ENCODE measurements at places on chromosomes 6 and 20.
A peak's percentile ranks its signal among the peaks of the same experiment; 100 is the strongest.

GRCh38 chr20:11234608-11235007 lies 560.8 kb upstream of the JAG1 start:
- no peak for DNase-seq
- peak overlapping the region; percentile 67 for H3K27ac ChIP-seq
- H3K27me3 ChIP-seq = no peaks in the 10 kb centered on the region
- no peaks in the 10 kb centered on the region for H3K36me3 ChIP-seq
- peaks cover 25% of the 10 kb centered on the region for H3K4me1 ChIP-seq

- H3K27ac ChIP-seq = no peak overlapping the region
- no peak overlapping the region for H3K4me3 ChIP-seq
- no peak for DNase-seq
- no peaks in the 10 kb centered on the region for H3K27me3 ChIP-seq
- H3K4me1 ChIP-seq = no peaks in the 10 kb centered on the region
- no peaks in the 10 kb centered on the region for H3K36me3 ChIP-seq
These were observed 56.9 kb upstream of the TIAM2 start for GRCh38 chr6:154938221-154938580.

- H3K36me3 ChIP-seq = no peaks in the 10 kb centered on the region
- no peaks in the 10 kb centered on the region for H3K4me1 ChIP-seq
- no peak overlapping the region for H3K27ac ChIP-seq
- H3K27me3 ChIP-seq = no peaks in the 10 kb centered on the region
- no peak overlapping the region for H3K4me3 ChIP-seq
These were observed 6.4 kb upstream of the EXOC2 start for GRCh38 chr6:699319-699718.

DNA sequence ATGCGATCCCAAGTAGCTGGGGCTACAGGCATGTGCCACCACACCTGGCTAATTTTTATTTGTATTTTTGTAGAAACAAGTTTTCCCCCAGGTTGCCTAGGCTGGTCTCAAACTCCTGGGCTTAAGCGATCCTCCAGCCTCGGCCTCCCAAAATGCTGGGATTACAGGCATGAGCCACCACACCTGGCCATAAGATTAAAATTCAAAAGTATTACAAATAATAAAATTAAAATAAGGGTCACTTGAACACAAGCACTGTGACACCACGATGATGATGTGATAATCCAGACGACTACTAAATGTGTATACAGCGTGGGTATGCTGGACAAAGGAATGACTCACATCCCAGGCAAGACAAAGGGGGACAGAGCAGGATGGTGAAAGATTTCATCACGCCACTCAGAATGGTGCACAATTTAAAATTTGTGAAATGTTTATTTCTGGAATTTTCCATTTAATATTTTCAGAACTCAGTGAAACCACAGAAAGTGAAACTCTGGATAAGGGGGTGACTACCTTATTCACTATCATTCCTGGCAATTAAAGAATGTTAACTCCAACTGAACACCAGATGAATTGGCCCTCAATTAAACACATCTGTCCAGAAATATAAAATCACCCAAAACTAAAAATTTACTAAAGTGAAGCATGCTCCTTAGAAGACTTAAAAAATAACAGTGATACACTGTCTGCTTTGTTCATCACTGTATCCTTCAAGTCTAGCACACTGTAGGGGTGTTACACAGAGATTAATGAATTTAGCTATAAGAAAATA lies 13.1 kb downstream of the B4GALT5 start:
- no peaks in the 10 kb centered on the region for H3K27me3 ChIP-seq
- DNase-seq = no peak
- H3K4me1 ChIP-seq = peaks cover 3% of the 10 kb centered on the region
- no peak overlapping the region for H3K4me3 ChIP-seq
- H3K36me3 ChIP-seq = no peaks in the 10 kb centered on the region
- no peak overlapping the region for H3K27ac ChIP-seq

DNA sequence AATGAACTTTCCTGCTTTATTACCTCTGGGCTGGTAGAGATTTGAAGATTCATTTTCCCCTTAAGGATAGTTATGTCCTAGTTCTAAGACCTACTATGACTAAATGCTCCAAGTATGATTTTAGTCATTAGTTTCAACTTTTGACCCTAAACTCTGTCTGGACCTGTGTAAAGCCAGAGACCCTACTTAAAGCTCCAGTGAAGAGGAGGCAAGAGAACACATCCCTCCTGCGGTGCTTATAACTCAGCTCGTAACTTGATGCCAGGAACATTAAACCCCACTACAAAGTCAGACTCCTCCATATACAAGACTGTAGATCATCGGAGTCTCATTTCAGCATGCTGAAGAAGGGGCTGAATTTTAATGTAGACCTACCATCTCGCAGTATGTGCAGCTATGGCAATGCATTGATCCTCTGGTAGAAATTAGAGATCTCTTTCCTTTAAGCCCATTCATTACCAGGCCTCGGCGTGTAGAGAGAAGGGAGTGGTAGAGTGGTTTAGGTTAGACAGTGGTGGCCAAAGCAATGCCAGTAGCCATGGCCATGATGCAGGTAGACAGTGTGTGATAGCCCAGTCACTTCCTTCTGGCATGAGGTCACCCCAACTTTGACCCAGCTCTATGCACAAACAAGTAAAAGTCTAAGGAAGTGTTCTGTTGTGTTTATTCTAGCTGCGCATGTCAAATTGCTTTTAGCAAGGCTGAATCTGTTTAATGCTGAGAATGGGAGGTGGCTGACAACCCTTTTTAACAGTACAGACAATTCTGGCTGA lies 34.8 kb upstream of the MYB start:
- no peaks in the 10 kb centered on the region for H3K27me3 ChIP-seq
- no peaks in the 10 kb centered on the region for H3K4me1 ChIP-seq
- no peak overlapping the region for H3K27ac ChIP-seq
- no peaks in the 10 kb centered on the region for H3K36me3 ChIP-seq

DNA sequence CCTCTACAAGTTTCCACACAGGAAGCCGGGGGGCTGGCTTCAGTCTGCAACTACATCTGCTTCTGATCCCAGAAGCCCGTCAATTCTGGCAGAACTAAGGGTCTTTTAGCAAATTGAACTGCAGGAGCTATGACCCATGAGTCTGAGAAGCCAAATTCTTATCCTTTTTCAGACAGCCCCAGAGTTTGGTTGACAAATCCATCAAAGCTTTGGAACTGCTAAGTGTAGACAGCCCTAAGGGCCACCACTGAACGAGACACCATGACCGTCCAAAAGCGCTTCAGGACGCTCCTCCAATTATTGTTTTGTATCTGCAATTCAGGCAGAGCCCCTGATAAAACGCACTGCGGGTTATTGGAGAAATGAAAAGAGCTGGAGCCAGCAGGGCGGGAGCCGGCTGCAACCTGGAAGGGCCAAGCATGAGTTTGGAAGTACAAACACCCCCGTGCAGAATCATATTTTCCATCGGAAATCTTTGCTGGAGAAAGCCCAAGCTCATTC lies 67.1 kb downstream of the GNAS-AS1 start:
- no peaks in the 10 kb centered on the region for H3K4me1 ChIP-seq
- H3K27ac ChIP-seq = no peak overlapping the region
- no peak overlapping the region for H3K4me3 ChIP-seq
- H3K36me3 ChIP-seq = no peaks in the 10 kb centered on the region

DNA sequence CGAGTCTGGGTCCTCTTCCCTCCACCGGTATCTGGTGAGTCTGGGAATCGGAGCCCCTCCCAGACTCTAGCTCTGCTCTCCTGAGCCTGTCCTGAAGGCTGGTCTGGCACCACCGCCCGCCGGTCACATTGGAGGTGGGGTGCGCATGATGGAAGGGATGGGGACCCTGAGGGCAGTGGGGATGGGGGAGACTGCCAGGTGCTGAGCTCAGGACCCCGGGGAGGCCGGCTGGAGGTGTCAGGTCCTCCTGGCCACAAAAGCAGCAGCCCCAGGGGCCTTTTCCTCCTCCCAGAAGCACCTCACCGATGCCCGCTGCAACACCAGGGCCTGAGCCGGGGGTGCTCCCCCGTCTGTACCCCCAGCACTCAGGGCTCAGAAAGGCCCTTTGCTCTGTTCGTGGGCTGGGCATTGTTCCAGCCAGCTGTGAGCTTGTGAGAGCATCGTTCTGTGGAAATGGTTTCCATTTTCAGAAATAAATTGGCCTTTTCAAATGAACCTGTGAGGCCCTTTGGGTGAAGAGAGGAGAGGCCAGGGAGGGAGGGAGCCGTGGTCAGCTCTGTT lies 2.5 kb upstream of the NPBWR2 start:
- H3K4me1 ChIP-seq = no peaks in the 10 kb centered on the region
- H3K36me3 ChIP-seq = no peaks in the 10 kb centered on the region
- H3K4me3 ChIP-seq = no peak overlapping the region
- H3K27ac ChIP-seq = no peak overlapping the region
- H3K27me3 ChIP-seq = no peaks in the 10 kb centered on the region

GRCh38 chr6:14787677-14788076 lies 458.2 kb upstream of the JARID2 start:
- no peaks in the 10 kb centered on the region for H3K27me3 ChIP-seq
- H3K4me3 ChIP-seq = no peak overlapping the region
- H3K27ac ChIP-seq = no peak overlapping the region
- H3K36me3 ChIP-seq = no peaks in the 10 kb centered on the region

- H3K4me1 ChIP-seq = no peaks in the 10 kb centered on the region
- H3K4me3 ChIP-seq = no peak overlapping the region
- no peaks in the 10 kb centered on the region for H3K36me3 ChIP-seq
- DNase-seq = no peak
These were observed 238.0 kb downstream of the TBXT start for GRCh38 chr6:165929607-165930006.

DNA sequence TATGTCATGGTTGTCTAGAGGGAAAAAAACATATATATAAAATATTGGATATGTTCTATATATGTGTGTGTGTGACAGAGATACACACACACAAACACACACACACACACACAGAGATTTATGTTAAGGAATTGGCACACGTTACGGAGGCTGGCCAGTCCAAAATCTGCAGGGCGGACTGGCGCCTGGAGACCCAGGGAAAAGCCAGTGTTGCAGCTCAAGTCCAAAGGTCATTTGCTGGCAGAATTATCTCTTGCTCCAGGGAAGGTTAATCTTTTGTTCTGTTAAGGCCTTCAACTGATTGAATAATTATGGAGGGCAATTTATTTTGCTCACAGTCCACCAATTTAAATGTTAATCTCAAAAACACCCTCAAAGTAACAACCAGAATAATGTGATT lies 37.5 kb upstream of the PDE7B start:
- no peak overlapping the region for H3K4me3 ChIP-seq
- H3K27ac ChIP-seq = no peak overlapping the region
- no peaks in the 10 kb centered on the region for H3K36me3 ChIP-seq
- no peak for DNase-seq
- H3K27me3 ChIP-seq = no peaks in the 10 kb centered on the region
- H3K4me1 ChIP-seq = no peaks in the 10 kb centered on the region

DNA sequence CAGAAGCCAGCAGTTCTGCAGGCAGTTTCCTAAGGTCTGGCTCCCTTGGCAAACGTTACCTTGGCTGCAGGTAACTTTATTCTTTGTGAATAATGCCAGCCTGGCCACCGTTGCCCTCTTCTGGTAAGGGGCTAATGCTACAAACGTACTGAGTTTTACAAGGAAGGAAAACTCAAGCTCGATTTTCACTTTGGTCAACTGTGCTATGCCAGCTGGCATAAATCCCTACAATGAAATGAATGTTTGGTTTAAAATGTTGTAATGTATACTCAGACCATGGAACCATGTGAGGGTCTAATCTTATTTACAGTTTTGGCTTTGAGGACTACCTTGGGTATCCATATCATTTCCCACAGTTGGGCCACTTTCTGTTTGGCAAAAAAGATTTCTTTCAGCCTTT lies 101.4 kb downstream of the SLX4IP start:
- H3K4me3 ChIP-seq = no peak overlapping the region
- no peak overlapping the region for H3K27ac ChIP-seq
- DNase-seq = no peak
- no peaks in the 10 kb centered on the region for H3K27me3 ChIP-seq

DNA sequence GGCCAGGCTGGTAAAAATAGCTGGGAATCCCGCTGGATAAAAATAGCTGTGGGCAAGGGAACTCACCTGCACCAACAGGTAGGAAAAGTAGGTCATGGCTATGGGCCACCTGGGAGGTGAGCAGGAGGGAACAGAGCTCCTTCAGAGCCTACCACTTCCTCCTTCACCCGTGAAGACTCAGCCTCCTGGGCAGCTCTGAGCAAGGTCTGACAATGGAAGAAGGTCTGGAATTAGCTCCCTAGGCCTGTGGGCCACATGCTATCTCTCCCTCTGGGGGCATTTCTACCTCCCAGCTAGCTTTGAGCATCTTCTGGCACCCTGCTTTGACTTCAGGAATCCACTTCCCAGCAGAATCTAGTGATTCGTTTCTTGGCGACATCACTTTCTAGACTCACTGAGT lies 153.9 kb downstream of the MRPL14 start:
- H3K27ac ChIP-seq = peak overlapping the region; percentile 88
- no peaks in the 10 kb centered on the region for H3K27me3 ChIP-seq
- H3K4me3 ChIP-seq = no peak overlapping the region
- no peak for DNase-seq

GRCh38 chr6:41704656-41705310 lies 30.6 kb downstream of the TFEB start:
- peak overlapping the region; percentile 93 for H3K27ac ChIP-seq
- peaks cover 40% of the 10 kb centered on the region for H3K4me1 ChIP-seq
- no peaks in the 10 kb centered on the region for H3K36me3 ChIP-seq
- DNase-seq = no peak
- H3K27me3 ChIP-seq = no peaks in the 10 kb centered on the region

DNA sequence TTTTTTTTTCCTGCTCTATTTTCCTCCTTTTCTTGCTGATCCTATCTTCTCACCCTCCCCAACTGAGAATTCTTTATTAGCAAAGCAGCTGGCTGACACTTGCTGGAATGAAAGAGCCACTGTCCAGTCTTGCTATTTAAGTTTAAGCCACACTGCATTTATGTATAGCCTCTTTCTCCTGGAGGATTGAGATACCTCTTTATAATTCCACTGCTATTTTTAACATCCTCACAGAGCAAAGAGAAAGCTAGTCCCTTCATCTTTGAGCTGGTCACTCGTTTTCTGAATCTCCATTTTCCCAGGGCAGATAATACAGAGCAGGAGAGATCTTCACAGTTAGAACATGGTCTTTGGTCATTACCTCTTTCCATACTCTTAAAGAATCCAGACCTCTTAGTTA lies 36.0 kb upstream of the EEF1A1 start:
- DNase-seq = no peak
- no peak overlapping the region for H3K27ac ChIP-seq
- no peaks in the 10 kb centered on the region for H3K4me1 ChIP-seq
- no peaks in the 10 kb centered on the region for H3K36me3 ChIP-seq

- H3K36me3 ChIP-seq = no peaks in the 10 kb centered on the region
- peaks cover 40% of the 10 kb centered on the region for H3K4me1 ChIP-seq
- DNase-seq = peak; percentile 35
- H3K4me3 ChIP-seq = no peak overlapping the region
- no peaks in the 10 kb centered on the region for H3K27me3 ChIP-seq
- peak overlapping the region; percentile 78 for H3K27ac ChIP-seq
These were observed 15.7 kb upstream of the FAM83C start for GRCh38 chr20:35307666-35308653.

Measured in thoracic aorta (tissue), 2 donors.